Right kidney (tissue), 9 donors: ENCODE measurements at places on chromosomes 5 and 9.

GRCh38 chr5:110965773-110966581 is 105.5 kb upstream of the TSLP start:
- no peak for DNase-seq

- DNase-seq, result no peak
Observed at GRCh38 chr5:30831605-30832004, 361.9 kb upstream of the CDH6 start.

- no peak for DNase-seq
Observed at GRCh38 chr9:69834056-69834455, 13.4 kb downstream of the CFAP95 start.

GRCh38 chr5:131323378-131323777 is 59.5 kb downstream of the CDC42SE2 start:
- DNase-seq, result no peak

GRCh38 chr9:92774274-92774673 is 9.6 kb upstream of the BICD2 start:
- DNase-seq, result no peak

DNA sequence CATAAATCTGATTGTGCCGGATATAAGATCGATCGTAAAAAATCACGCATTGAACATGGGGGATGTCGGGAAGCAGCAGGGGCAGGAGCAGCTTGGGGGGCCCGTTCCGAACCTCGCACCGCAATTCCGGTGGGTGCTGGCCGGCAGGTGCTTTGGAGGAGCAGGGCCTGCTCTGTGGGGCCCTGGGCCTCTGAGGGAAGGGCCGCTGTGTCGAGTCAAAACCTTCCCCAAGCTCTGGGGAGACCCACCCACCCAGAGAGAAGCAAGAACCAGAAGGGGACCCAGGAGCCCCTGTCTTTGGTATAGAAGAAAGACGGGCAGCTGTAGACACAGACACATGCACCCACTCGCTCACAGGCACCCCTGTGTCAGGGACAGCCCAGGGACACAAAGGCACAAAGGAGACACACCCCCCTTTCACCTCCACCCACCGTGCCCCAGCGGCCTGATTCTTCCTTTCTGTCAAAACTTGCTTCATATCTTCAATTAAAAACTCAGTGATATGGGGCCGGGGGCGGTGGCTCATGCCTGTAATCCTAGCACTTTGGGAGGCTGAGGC is 49.4 kb upstream of the ZBTB43 start:
- DNase-seq, result no peak
